Ovary (tissue), 10 donors: ENCODE measurements at places on chromosomes 12 and 14. TPM values are rescaled to one million over a fixed set of nuclear protein-coding genes. Genes with fewer than 3 reads are reported as not detected.

Gene STXBP6
- total RNA-seq = 8.9 TPM

Gene CFAP54
- 1.7 TPM for total RNA-seq

DNA sequence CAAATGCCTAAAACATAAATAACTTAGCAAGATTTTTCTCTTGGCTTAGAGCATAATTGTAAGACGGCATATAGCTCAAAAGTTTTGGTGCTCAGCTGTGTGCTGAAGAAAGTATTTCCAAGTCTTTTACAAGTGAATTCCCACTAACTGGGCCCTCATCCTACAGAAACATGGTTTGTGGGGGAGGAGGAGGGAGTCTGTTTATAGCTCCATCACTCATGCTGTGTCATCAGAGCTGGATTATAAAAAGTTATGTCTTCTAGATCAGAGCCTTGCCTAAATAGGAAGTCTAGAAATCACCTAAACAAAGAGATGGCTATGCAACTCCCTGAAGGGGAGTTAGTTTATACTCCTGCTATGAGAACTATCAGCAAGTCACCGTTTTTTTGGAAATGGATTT is 65.9 kb upstream of the OTOGL start:
- DNase-seq = no peak

DNA sequence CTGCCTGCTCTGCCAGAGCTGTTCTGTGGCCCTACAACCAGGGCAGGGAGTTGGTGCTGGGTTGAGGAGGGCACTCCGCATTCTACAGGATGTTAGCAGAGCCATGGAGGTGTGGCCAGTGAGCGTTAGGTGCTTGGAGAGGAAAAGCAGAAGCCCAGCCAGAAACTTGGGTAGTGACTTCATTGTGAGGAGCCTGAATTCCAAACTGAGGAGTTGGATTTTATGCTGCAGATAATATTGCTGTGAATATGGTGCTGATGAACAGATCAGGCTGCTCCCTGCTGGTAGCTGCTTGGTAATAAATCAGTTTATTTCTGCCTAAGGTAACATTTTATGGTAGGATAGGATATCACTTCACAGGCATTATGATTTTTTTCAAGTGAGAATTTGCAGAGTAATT is 7.1 kb upstream of the CCDC175 start:
- DNase-seq = no peak

- no peak for DNase-seq
These were observed 191.0 kb downstream of the ERC1 start for GRCh38 chr12:1182069-1182468.

GRCh38 chr12:53053218-53054111 is 3.6 kb downstream of the TNS2 start:
- DNase-seq = peak; percentile 61
